ENCODE measurements at places on chromosomes 12 and 14. TPM values are rescaled to one million over a fixed set of nuclear protein-coding genes. Genes with fewer than 3 reads are reported as not detected.
A peak's percentile ranks its signal among the peaks of the same experiment; 100 is the strongest.

GRCh38 chr12:6204533-6205143 is 4.4 kb downstream of the CD9 start:
- DNase-seq, result no peak

KRT7 gene
- 11.5 TPM for total RNA-seq

- DNase-seq, result no peak
These were observed 428.3 kb upstream of the NOVA1 start for GRCh38 chr14:27026097-27026496.

AKAP5 gene
- total RNA-seq, result 2.8 TPM

GRCh38 chr14:101060171-101060601 is 156.7 kb upstream of the RTL1 start:
- DNase-seq, result no peak

GRCh38 chr12:50032515-50032853 is 7.2 kb upstream of the RACGAP1 start:
- peak; percentile 42 for DNase-seq

DNA sequence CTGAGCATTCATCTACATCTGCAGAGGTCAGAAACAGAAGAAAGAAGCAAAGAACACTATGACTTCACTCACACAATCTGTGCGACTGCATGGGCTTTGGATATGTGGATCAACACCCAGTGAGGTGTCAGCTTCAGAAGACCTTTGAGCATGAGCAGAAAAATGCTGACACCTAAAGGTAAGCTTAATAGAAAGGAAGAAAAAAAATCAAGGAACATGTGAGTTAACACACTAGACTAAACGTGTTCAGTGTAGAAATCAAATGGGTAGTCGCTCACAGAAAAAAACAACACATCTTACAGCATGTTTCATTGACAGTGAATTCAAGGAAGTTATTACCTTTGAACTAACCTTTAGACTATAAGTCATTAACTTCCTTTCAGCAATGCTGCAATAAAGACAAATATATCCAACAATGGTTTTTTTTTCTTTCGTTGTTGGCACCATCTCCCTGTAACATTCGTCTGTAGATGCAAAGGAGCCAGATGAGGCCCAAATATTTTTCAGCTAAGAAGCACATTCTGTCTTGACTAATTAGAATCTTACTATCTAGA is 30.9 kb downstream of the RTRAF start:
- DNase-seq, result no peak

- no peak for DNase-seq
These were observed 39.0 kb downstream of the BAZ2A start for GRCh38 chr12:56591126-56591525.

GRCh38 chr14:90611936-90612335 is 204.3 kb downstream of the TTC7B start:
- DNase-seq, result no peak

DNA sequence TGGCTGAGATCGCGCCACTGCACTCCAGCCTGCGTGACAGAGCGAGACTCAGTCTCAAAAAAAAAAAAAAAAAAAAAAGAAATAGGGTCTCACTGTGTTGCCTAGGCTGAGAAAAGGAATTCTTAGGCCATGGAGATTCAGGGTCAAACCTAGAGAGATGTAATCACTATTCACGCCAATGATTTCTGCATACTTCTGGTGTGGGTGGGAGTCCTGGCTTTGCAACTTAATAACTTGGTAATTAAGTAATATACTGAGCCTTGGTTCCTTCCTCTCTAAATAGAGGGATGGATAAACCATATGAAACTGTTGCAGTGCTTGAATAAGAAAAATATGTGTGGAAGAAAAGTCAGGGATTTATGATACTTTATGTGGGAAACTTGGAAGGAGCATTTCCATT is 2.7 kb downstream of the ZNF410 start:
- DNase-seq, result no peak

GRCh38 chr12:12338527-12339168 is 11.4 kb downstream of the MANSC1 start:
- no peak for DNase-seq

ERC1 gene
- 51.8 TPM for total RNA-seq

- no peak for DNase-seq
These were observed 379.9 kb upstream of the DCN start for GRCh38 chr12:91562476-91562875.

GRCh38 chr12:34294137-34294536 is 271.8 kb downstream of the ALG10 start:
- no peak for DNase-seq

ERP27 gene
- total RNA-seq, result not detected

- DNase-seq, result no peak
These were observed 199.1 kb upstream of the KRR1 start for GRCh38 chr12:75710361-75711069.
